ENCODE measurements at places on chromosomes 1 and 21.

DNA sequence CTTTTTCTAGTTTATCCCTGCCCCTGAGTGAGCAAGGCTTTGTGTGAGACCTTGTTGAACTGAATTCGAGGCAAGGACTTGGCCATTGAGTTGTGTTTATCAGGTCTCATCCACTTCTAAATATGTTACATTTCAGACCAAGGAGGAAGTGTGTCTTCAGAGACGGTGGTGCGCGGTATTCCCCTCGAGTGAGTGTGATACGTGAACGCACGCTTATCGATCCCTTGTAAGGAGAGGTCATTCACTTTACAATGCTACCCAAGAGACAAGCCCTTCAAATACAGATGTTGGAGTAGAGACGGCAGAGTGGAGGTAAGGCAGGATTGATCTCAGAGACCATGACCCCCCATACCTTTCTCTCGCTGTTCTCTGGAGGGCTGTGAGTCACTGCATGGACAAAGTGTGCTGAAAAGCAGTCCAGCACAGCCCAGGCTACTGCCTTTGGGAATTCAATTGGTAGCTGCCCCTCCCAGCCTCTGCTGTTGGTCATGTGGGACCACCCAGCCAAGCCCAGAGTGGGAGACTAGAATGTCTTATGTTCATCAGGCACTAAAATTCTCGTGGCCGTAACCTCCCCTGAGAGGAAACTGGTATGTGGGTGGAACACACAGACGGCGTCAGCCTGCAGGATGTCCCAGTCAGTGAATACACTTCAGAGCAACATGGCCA, 16.3 kb upstream of the MTARC1 start:
- DNase-seq: no peak

DNA sequence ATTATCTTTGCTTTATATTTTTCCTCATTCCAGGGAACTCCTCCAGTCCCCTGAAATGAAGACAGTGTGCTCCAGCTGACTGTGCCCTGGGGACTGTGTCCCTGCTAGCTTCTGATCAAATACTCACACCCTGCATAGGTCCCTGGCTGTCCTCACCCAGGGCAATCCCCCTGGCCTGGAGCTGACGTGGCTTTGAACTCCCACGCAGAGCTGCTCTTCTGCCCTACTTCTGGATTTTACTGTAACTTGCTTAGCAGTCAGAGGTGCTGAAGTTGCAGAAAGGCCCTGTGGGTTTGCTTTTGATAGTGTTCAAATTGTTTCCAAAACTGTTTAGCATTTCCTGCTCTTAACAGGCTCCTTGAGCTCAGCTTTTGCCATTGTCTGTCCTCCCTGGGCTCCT, 186.5 kb downstream of the FASLG start:
- DNase-seq: no peak

GRCh38 chr1:13595411-13595810, 11.8 kb downstream of the PDPN start:
- DNase-seq: no peak

- DNase-seq: no peak
Observed at GRCh38 chr1:109191377-109191776, 22.3 kb upstream of the SARS1 start.

- no peak for DNase-seq
Observed at GRCh38 chr1:83100133-83100532, 898.8 kb downstream of the TTLL7 start.

Data from ELR (cell line).